ENCODE measurements at places on chromosomes 16 and 17.

DNA sequence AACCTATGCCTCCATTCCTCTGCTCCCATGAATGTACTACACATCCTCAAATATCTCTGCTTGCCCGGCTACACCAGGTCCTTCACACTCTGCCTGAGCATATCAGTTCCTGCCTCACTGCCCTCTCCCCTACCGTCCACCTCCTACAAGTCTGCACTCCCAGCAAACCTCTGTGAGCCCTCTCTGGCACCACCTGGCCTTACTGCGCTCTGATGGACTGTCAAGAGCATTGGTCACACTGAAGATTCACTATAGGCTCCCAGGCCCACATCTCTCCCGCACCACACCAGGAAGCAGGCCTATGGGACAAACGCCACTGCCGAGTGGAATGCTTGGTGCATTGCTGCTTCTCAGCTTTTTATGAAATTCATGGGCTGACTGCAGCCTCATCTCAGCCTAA, 8.9 kb downstream of the GINS2 start:
- no peak for DNase-seq

- DNase-seq = no peak
These were observed 4.5 kb upstream of the CCDC57 start for GRCh38 chr17:82217120-82217529.

- DNase-seq = no peak
These were observed 85.1 kb downstream of the LITAF start for GRCh38 chr16:11501632-11502031.

GRCh38 chr17:62045109-62045508, 20.0 kb downstream of the MED13 start:
- DNase-seq = no peak

GRCh38 chr17:41199421-41200078, 9.9 kb downstream of the KRTAP9-1 start:
- no peak for DNase-seq

GRCh38 chr16:81973737-81974136, 37.5 kb downstream of the SDR42E1 start:
- no peak for DNase-seq
